ENCODE measurements at places on chromosomes 5 and 9. TPM values are rescaled to one million over a fixed set of nuclear protein-coding genes. Genes with fewer than 3 reads are reported as not detected.
A peak's percentile ranks its signal among the peaks of the same experiment; 100 is the strongest.

DNA sequence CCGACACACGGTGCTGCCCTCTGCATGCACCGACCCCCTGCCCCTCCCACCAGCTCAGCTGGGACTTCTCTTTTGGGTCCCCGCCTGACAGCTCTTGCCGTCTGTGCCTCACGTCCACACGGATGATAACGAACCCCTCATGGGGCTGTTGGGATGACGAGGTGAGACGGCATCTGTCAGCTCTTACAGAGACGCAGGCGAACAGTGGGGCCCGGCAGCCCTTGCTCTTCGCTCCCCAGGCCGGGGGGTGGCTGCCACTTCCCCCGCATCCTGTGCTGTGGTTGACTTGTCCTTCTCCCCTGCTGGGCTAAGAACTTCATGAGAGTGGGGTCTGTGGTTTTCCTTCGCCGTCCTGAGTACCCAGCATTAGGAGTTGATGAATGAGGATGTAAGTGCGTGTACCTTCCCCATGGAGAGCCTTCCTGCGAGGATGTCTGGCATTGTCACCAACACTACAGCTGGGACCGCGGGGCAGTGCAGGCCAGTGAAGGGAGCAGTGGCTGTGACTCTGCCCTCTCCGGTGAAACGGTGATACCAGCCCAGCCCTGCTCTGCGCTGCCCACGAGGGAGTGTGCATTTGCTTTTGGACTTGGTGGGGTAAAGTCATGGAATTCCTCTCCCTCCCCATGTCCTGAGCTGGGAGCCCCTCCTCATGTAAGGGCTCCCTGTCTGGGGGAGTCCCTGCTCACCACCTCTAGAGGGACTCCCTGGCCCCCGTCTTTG lies 23.2 kb downstream of the HK3 start:
- no peak for DNase-seq

- no peak for DNase-seq
Observed at GRCh38 chr5:103340717-103341388, 82.3 kb downstream of the MACIR start.

DNA sequence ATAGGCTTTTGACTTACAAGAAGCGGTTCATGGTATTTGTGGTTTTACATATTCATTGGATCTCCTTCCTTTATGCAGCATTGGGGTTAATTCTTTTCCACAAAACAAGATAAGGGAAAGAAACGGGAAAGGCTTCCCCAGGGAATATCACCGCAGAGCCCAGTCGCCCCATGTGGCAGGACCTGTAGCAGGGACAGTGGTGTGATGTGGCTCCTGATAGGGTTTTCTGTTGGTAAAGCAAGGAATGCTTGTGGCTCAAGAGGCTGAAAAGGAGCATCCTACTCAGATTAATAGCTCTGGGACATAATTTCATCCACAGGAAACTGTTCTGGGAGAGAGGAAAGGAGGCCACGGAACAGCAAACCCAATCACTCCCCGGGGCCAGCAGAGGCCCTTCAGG lies 699.9 kb downstream of the MTRR start:
- no peak for DNase-seq

DNA sequence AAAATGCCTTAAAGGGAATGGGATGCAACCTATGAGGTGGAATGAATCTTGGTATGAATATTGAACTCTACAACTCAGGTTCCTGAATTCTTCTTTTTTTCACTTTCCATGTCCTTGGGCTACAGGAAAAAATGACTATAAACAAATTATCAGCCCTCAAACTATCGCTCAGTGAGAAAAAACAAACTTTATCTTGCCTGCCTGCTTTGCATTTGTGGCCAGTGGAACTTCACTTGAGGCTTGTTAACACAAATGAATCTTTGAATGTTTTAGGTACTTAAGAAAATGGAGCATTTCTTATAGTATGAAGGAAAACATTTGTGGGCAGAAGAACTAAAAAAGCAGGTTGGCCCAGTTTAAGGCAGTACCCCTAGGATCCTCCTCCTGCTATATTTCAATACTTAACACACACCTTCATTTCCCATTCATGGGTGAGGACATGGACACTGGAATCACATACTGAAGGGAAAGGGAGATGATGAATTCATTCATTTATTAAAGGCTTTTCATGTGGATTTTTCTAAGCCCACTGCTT lies 34.1 kb downstream of the ELOVL7 start:
- DNase-seq = no peak

DNA sequence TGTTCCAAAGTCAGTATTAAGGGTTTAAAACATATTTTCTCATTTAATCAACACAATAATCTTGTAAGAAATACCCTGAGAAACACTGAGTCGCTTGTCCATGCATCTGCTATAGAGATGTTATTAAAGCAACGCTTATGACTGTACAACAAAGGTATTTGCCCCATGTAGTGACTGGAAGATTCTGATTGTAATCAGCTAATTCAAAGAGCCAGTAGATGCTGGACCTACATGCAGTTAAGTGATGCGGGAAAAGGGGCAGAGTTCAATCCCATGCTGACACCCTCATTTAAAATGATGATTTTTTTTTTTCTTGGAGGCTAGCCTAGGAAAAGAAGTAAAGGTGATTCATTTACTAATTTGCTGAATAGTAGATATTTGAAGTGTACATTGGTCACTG lies 149.3 kb upstream of the MTAP start:
- no peak for DNase-seq

GRCh38 chr9:113585555-113585954 lies 122.0 kb downstream of the RGS3 start:
- DNase-seq = no peak

DNA sequence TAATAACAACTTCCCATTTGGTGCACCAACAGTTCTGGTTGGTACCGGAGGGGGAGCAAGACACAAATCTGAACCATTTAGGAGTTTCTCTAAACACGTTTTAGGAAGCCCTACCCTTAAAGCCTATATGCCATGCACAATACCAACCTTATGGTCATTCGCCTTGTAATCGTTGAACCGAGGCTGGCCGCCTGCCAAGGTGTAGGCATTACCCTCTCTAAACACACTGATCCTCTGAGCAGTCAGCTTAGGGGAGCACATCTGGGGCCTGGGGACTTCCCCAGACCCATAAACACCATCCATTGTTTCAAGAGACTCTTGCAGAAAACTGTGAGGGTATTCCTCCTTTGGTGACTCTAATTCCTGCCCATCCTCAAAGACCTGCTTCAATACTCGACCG lies 328 bp downstream of the GRXCR2 start:
- DNase-seq = no peak

DNA sequence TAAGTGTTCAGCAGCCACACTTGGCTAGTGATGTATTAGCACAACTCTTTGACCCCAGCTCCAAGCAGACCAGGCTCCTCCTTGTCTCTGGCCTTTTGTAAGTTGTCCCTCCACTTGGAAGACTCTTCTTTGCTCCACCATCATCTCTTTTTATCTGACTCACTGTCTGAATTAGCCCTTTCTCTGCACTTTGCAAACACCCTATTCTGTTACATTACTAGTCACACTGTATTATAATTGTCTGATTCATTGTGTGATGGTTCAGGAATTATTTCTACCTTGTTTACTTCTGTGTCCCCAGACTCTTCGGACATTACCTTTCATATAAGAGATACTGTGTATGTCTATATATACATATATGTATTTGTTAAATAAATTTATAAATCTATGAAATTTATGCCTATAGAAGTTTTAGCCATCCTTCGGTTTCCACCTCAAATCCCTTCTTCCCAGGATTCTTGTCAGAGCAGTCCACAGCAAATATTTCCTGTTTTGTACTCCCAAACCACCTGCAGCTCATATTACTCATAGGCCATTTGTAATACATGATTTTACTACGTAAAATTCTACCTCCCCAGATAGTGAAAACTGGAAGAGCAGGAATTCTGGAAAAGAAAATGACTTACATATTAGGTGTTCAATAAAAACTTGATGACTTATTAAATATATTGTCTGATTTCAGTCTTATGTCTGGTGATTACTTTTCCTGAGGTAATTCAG lies 69.0 kb downstream of the MTAP start:
- DNase-seq = no peak

GRCh38 chr9:107018861-107019545 lies 156.0 kb downstream of the ZNF462 start:
- no peak for DNase-seq

- no peak for DNase-seq
Observed at GRCh38 chr9:37398464-37399025, 24.0 kb upstream of the GRHPR start.

- no peak for DNase-seq
Observed at GRCh38 chr5:162360373-162360931, 292.9 kb downstream of the GABRG2 start.

- no peak for DNase-seq
Observed at GRCh38 chr5:26812714-26813113, 225.7 kb downstream of the CDH9 start.

DNA sequence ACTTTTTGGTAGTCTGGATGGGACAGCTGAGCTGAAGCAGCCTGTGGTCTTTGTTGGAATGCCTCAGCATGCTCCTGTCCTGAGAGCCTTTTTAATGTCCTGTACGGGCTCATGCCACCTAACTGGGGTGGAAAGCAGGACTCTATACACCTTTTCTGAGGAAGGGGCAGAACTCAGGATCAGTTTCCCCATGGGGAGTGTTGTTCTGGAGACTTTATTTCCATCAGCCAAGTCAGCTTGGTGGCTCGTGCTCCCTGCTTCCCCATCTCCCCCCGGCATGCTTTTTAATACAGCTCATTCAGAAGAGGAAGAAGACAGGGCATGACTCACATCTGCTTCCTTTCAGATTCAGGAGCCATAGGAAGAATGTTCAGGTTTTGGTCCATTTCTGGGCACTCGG lies 5.1 kb upstream of the SEPTIN8 start:
- peak; percentile 55 for DNase-seq

DNA sequence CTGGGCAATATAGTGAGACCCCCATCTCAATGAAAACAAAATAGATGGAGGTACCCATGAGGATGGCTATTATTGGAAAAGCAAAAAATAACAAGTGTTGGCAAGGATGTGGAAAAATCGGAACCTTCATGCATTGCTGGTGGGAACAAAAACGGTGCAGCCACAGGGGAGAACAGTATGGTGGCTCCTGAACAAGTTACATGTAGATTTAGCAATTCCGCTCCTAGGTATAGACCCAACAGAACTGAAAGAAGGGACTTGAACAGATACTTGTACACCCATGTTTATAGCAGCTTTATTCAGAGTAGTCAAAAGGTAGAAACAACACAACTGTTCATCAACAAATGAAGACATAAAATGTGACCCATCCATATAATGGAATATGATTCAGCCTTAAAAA lies 43.0 kb downstream of the NTNG2 start:
- no peak for DNase-seq

DNA sequence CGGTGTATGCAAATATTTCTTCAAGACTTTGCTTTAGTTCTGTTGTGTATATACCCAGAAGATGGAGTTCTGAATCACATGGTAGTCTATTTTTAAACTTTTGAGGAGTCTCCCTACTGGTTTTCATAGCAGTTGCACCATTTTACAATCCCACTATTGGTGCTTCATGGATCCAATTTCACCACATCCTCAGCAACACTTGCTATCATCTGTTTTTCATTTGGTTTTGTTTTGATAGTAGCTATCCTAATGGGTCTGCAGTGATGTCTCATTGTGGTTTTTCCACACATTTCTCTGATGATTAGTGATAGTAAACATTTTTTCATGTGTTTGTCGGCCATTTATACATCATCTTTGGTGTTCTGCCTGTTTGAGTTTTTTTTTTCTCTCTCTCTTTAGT lies 1339.3 kb downstream of the EFNA5 start:
- no peak for DNase-seq

DNA sequence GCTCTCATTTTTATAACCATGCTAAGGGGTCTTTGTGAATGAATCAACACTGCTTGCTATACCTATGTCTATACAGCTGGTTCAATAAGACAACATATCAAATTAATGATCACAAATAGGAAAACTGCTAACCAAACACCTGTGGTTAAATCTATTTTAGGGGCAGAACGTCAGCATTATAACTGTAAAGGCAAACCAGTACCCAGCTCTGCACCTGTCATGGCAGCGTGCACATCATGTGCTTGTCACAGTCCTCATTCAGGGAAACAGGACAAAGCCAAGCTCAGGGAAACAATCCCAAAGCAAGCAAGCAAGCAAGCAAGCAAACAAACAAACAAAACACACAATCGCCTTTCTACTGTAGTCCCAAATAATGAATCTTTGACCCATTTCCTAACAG lies 277.7 kb upstream of the DAP start:
- DNase-seq = no peak

DNA sequence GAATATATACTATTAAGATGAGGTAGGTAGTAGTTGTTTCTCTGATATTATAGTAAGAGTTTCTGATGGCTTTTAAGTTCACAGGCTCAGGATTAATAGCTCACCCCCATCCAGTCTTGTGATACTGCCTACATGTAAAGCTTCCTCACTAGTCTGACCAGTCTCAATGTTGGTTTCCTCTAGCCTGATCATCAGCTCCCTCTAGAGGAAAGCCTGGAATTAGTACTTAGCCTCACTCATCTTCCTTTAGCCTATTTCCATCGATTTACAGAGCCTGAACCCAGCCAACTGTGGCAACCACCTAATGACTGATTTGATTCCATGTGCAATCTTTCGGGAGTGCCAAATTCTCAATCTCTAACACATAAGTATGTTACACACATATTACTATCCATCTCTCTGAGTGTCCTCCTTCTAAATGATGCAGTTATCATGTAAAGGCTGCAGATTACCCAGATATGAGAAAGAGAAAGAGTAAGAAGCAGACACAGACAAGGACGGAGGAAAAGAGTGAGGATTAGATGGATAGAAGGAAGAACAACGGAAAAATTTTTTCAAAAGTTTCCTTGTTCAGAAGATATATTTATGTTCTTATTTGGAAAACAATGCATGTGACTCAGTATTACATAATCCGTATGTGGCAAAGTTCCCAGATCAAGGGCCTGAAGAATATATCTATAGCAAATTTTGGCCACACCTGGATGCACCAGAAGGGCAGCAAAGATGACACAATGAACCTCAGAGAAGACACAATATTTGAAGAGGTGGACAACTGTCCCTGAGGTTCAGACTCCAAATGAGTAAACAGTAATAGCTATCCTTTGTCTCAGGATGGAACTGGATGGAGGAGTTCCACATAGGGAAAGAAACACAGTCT lies 333.7 kb downstream of the ELAVL2 start:
- DNase-seq = no peak

DNA sequence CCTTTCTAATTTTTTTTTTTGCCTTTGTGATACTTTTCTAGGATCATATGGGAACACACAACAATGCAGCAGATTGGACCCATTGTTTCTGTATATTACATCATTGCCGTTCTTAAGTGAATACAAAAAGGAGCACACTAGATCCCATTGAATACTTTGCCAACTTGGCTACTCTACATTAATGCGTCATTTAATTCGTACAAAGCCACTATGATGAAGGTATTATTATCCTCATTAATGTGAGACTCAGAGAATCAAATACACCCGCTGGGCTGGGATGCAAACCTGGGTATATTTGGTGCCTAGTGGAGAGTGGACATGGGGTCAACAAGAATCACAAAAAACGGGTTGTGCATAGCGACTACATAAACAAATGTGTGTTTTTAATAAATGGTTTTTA lies 31.9 kb downstream of the OR2K2 start:
- no peak for DNase-seq

Gene TAF7
- 59.8 TPM for total RNA-seq

Gene APC
- total RNA-seq = 49.8 TPM

Gene MUSK
- total RNA-seq = 1.6 TPM

Gene DOK3
- 15.0 TPM for total RNA-seq

Gene ARL14EPL
- total RNA-seq = 0.63 TPM

Gene PALM2AKAP2
- total RNA-seq = 155 TPM

Gene LRRC8A
- total RNA-seq = 63.8 TPM

Gene PGGT1B
- total RNA-seq = 45.5 TPM

Gene SLC25A51
- total RNA-seq = 23.4 TPM

Gene GFI1B
- not detected for total RNA-seq

Gene PDCD1LG2
- 5.4 TPM for total RNA-seq

Gene ADAMTSL2
- 20.9 TPM for total RNA-seq

Gene WNT8A
- not detected for total RNA-seq

Gene FOXB2
- total RNA-seq = not detected

Gene TRAF1
- total RNA-seq = 19.8 TPM
